ENCODE measurements at places on chromosomes 7 and 10.
A peak's percentile ranks its signal among the peaks of the same experiment; 100 is the strongest.

- DNase-seq: no peak
These were observed 22.6 kb downstream of the WNT8B start for GRCh38 chr10:100485366-100485765.

- DNase-seq: no peak
These were observed 288.3 kb downstream of the ADARB2 start for GRCh38 chr10:1449021-1449420.

DNA sequence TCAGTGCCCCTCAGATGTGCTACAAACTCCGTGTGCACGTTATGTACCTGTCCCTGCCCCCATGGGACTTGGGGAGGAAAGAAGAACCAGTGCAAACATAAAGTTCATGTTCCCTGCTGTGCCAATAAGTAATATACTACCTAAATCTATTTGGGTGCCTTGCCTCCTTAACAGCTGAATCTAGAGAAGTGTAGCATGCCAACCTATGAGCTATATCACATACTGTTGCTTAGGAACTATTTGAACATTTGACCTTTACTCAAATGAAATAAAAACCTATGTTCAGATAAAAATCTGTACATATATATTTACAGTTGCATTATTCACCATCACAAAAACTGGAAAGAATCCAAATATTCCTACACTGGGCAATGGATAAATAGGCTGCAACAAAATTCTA, 9.8 kb downstream of the POT1 start:
- no peak for DNase-seq

DNA sequence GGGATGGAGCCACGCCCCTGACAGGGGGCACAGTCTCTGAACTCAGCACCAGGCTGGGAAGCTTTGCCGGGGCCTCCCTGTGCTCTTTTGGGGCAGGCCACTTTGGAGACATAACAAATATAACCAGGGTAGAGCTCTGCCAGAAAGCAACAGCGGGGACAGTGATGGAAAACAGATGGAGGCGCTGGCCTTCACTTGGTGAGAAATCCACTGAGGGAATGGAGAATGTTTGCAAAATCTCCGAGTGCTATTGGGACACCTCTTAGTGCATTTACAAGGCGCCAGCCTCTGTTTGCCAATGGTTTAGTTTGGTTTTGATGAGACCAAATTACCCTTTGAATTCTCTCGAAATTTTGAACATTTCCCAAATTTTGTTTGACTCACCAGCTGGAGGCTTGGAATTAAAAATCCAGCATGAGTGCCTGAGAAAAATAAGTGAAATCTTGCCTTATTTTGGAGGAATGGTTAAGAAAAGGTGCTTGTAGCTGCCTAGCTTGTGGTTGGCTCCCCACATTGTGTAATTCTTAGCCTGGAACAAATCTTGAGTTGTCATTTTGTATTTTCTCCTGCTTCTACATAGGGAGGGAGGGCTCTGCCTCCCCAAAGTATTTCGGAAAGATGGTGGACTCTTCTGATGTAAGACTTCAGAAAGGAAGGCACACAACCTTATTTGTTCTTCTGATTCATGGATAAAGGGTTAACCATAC, 980.5 kb downstream of the LRMDA start:
- DNase-seq: no peak

GRCh38 chr10:31822616-31823318, 105.9 kb downstream of the ARHGAP12 start:
- no peak for DNase-seq

- DNase-seq: no peak
These were observed 27.9 kb downstream of the LRRC20 start for GRCh38 chr10:70354556-70354955.

GRCh38 chr7:36084485-36085091, 68.5 kb upstream of the EEPD1 start:
- DNase-seq: no peak

- no peak for DNase-seq
These were observed 4.9 kb downstream of the HKDC1 start for GRCh38 chr10:69224862-69225657.

GRCh38 chr10:69217119-69217754, 2.9 kb upstream of the HKDC1 start:
- DNase-seq: no peak

DNA sequence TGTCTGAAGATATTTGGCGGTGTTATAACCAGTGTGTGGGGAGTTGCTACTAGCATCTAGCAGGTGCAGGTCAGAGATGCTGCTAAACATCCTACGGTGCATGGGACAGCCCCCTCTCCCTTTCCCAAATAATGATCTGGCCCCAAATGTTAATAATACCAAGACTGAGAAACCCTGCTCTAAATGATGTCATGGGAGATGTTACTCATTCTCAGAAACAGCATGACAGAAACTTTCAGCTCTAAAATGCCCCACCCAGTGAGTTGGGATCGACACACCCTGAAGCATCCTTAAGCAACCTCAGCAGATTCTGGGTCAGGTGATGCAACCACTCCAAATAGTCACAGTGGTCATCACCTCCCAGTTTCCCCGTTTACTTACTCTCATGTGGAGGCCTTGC, 108.8 kb upstream of the MPP7 start:
- no peak for DNase-seq

DNA sequence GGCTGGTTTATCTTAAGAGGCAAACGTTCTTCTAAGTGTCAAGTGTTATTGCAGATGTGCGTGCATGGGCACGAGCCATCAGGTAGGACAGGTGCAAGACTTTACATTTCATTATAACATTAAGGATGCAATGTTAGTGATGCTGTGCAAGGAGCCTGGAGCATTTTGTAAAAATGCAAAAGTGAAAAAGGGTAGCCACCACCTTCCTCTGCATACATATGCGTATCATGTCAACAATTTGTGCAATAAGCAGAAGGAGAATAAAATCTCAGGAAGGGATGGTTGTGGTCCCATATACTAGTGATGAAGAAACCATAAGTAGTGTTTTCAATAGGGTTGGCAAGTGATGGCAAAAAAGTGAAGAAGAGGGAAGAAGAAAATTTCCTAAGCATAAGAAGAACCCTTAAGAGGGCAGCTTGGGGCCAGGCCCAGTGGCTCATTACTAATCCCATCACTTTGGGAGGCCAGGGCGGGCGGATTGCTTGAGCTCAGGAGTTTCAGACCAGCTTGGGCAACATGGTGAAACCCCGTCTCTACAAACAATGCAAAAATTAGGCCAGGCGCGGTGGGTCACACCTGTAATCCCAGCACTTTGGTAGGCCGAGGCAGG, 7.5 kb downstream of the PIK3AP1 start:
- DNase-seq: no peak

GRCh38 chr10:22285130-22285529, 31.1 kb upstream of the COMMD3 start:
- DNase-seq: no peak

DNA sequence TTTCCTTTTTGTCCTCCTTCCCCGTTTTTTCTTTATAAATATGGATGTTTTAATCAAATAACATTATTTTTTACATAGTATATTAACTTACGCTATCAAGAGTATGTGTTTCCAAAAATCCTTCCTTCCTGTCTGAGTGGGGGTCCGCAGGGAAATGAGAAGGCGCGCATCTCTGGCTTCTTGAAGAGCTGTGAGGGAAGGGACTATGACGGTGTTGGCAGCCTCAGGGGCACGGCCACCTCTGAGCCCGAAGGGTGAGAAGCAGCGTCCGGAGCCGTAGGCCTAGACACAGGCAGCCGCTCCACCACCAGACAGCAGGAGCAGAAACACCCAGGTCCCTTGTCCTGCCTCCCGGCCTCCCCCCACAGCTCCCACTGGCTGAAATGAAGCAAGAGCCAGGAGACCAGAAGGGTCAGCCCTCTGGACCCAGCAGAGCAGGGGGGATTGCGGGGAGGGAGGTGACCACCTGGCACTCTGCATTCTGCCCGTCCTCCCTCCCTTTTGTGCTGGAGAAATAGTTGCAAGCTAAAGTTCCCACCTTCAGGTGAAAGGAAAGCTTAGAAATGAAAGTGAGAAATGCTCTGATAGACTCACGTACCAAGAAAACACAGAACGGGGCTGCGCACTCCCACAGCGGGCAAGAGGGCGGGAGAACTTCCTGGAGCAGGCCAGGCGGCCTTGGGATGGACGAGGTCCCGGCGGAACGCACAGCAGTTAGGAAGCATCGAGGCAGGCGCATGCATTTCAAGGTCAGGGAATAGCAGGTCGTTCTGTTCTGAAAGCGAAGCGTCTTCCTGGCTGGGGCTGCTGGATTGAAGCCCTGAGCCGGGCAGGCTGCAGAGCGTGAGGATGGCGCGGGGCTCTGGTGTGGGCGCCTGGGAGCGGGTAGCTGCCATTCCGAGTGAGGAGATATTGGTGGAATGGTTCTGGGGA, 105.5 kb downstream of the GALNT11 start:
- DNase-seq: no peak

GRCh38 chr10:49253340-49253906, 45.5 kb upstream of the C10orf71 start:
- no peak for DNase-seq

GRCh38 chr10:88608052-88608732, 21.6 kb downstream of the LIPJ start:
- no peak for DNase-seq

GRCh38 chr7:28409716-28410627, 2.3 kb upstream of the CREB5 start:
- DNase-seq: no peak

- DNase-seq: peak; percentile 31
These were observed 23.2 kb downstream of the TPK1 start for GRCh38 chr7:144812379-144813283.

- no peak for DNase-seq
These were observed 303.6 kb downstream of the GLRX3 start for GRCh38 chr10:130439766-130440165.

DNA sequence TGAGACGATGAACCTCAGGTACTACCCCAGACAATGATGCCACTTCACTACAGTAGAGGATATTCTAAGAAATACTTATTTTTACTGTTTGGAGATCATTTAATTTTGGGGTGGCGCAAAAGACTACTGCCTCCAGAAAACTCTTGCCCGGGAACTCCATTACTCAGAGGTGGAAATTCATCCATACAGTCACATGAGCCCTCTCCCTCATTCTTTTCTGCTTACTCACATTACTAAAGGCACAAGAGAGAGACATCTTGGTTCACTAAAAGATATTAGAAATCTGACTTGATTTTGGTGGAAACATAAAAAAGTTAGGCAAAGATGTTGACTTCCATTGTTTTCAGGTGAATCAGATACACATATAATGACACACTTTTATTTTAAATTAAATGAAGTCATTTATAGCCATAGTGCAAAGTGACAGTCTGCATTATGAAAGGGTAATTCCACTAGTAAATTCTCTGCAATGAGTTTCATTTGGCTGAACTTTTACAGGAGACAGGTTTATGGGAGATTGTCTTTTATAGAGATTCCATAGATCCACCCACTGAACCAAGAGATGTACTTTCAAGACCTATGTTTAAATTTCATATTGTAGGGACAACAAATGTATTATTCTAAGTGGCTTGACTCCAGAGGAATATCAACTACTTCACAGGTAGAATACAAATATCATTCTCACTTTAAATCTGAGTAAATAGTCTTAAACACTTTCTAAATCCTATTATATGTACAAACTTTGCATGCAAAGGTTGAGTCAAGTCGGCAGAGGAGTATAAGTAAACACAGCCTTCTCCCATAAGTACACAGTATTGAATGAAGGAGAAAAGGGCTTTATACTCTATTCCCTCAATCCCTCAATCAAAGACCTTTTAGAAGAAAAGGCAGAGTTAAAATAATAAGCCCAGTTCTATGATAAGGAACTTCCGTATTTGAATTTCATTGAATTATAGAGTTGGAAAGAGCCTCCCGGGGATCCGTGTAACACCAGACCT, 18.8 kb downstream of the NEBL start:
- DNase-seq: no peak

- no peak for DNase-seq
These were observed 77.3 kb upstream of the GTF2IRD1 start for GRCh38 chr7:74376256-74377036.

- no peak for DNase-seq
These were observed 3.5 kb upstream of the WBP1L start for GRCh38 chr10:102740229-102740628.

DNA sequence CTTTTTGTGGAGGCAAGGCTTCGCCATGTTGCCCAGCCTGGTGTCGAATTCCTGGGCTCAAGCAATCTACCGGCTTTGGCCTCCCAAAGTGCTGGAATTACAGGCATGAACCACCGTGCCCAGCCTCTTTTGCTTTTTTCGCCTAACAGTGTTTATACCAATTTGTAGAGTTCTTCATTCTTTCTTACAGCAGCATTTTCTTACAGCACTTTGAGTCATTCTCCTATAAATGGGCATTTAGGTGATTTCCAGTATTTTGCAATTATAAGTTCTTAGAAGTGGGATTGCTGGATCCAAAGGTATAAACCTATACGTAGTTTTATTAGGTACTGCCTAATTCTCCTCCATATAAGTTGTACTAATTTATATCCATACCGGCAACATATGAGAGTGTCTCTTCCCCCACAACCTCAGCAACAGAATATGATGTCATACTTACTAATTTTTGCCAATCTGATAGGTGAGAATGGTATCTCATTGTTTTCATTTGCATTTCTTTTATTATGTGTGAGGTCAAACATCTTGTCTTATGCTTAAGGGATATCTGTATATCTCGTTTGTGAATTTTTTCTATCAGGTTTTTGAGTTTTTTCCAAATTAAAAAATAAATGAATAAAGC, 39.1 kb downstream of the SUFU start:
- no peak for DNase-seq

DNA sequence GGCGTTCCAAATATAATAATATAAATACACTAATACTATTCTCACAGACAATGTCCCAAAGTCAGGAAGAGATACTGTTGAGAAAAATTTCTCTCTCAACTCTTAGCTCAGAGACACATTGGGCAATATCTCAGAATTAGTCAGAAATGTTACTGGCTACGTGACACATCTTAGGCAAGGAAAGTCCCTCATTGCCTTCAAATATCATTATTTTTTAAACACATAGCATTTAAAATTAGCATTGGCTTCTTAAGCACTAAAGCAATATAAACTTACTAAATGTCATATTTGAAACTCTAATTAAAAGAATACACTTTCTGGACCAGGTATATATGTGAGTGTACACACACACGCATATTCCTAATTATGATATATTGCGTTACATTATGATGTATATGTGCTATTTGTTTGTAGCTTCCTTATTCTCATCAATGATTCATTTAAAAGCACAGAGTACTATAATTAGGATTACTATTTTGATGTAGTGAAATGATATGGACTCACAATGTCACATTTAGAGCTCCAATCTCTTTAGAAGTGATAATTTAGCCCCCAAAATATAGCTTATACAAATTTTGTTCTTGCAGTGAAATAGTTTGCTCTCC, 255.8 kb downstream of the TWIST1 start:
- no peak for DNase-seq

- DNase-seq: no peak
These were observed 20.1 kb downstream of the UPP1 start for GRCh38 chr7:48108959-48109847.

DNA sequence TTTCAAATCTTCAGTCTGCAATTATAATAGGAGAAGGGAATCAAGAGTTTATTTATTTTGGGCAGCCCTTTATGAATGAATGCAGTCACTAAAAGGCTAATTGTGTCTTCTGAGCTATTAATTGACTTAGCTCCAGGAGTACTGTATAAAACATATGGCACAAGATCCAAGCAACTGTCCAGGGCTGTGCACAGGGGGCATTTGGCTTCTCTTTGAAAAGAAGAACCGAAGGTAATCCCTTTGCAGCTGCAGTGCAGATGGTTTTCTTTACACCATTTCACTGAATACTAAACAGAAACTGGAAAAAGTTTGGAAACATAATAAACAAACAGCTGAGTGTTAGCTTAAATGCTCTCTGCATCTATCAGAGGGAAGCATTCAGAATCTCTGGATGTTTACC, 282.6 kb upstream of the LRRN3 start:
- no peak for DNase-seq

GRCh38 chr7:89385411-89385810, 589.9 kb upstream of the TEX47 start:
- no peak for DNase-seq

GRCh38 chr7:156475179-156475578, 165.4 kb upstream of the RNF32 start:
- DNase-seq: no peak

Data from activated naive CD4-positive, alpha-beta T cell treated with Interleukin-2 at 50 U/mL for 16 hours (primary cell).